Thoracic aorta (tissue), 2 donors: ENCODE measurements at places on chromosomes 7 and 10.

- H3K27me3 ChIP-seq: no peaks in the 10 kb centered on the region
- peaks cover 16% of the 10 kb centered on the region for H3K4me1 ChIP-seq
- no peak overlapping the region for H3K27ac ChIP-seq
- no peak for DNase-seq
Measured at GRCh38 chr10:75425291-75426079, 5.9 kb upstream of the LRMDA start.

GRCh38 chr10:8074881-8075280 is 20.4 kb downstream of the GATA3 start:
- H3K4me1 ChIP-seq: no peaks in the 10 kb centered on the region
- H3K27ac ChIP-seq: no peak overlapping the region
- DNase-seq: no peak
- no peaks in the 10 kb centered on the region for H3K36me3 ChIP-seq
- H3K4me3 ChIP-seq: no peak overlapping the region

GRCh38 chr7:155992538-155992937 is 180.3 kb upstream of the SHH start:
- no peaks in the 10 kb centered on the region for H3K36me3 ChIP-seq
- no peaks in the 10 kb centered on the region for H3K4me1 ChIP-seq
- no peaks in the 10 kb centered on the region for H3K27me3 ChIP-seq
- no peak for DNase-seq

GRCh38 chr7:137343281-137343841 is at the start of gene PTN:
PTN (minus strand) TSS chr7:137343733; CDS start chr7:137254973, 88,760 bp downstream.
- peak within 1 kb of the TSS; percentile 57 for H3K4me3 ChIP-seq
- H3K4me1 ChIP-seq: no peaks in the 10 kb centered on the region
- no peaks in the 10 kb centered on the region for H3K36me3 ChIP-seq
- H3K27ac ChIP-seq: no peak within 1 kb of the TSS
- H3K27me3 ChIP-seq: no peaks in the 10 kb centered on the region

- H3K4me3 ChIP-seq: no peak overlapping the region
- no peaks in the 10 kb centered on the region for H3K36me3 ChIP-seq
- no peaks in the 10 kb centered on the region for H3K27me3 ChIP-seq
- no peak overlapping the region for H3K27ac ChIP-seq
- no peak for DNase-seq
Measured at GRCh38 chr7:129970816-129971215, 18.1 kb upstream of the UBE2H start.

DNA sequence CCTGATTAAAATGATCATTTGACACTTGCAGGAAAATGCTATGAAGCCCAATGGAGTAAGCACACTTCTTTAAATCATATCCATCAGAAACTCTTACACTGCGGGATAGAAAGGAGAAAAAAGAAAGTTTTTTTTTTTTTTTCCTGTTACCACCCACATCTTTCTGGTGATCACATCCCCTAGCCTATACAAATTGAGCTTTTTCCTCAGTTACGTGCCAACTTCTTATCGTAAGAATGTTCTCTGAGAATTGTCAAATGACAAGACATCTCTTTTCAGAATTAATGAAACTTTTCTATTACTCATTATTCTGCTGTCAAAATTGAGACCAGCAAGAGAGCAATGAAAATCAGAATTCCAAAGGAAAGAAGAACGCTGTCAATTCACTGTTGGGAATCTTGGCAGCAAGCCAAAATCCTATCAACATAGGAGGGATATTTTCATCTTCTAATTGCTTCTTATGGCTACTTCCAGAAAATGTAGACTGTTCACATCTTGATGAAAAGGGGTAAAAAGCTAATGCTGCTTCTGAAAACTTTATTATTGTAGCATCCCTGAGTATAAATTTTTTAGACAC is 179.5 kb downstream of the ADAM12 start:
- H3K4me3 ChIP-seq: no peak overlapping the region
- DNase-seq: no peak
- no peak overlapping the region for H3K27ac ChIP-seq
- peaks cover 12% of the 10 kb centered on the region for H3K4me1 ChIP-seq
- no peaks in the 10 kb centered on the region for H3K36me3 ChIP-seq
- H3K27me3 ChIP-seq: no peaks in the 10 kb centered on the region

GRCh38 chr10:27746397-27747095 is 927 bp upstream of the MKX start:
- DNase-seq: no peak
- no peaks in the 10 kb centered on the region for H3K27me3 ChIP-seq
- H3K4me3 ChIP-seq: peak overlapping the region; percentile 95
- peak overlapping the region; percentile 36 for H3K27ac ChIP-seq
- H3K36me3 ChIP-seq: no peaks in the 10 kb centered on the region
